ENCODE measurements at places on chromosomes 16 and 17. TPM values are rescaled to one million over a fixed set of nuclear protein-coding genes. Genes with fewer than 3 reads are reported as not detected.

- ATAC-seq: peak; percentile 89
These were observed at the start of gene NT5M for GRCh38 chr17:17303010-17303846. Gene NT5M, plus strand, starts transcription at chr17:17303373. Its CDS starts 178 bp downstream, at chr17:17303551.

DNA sequence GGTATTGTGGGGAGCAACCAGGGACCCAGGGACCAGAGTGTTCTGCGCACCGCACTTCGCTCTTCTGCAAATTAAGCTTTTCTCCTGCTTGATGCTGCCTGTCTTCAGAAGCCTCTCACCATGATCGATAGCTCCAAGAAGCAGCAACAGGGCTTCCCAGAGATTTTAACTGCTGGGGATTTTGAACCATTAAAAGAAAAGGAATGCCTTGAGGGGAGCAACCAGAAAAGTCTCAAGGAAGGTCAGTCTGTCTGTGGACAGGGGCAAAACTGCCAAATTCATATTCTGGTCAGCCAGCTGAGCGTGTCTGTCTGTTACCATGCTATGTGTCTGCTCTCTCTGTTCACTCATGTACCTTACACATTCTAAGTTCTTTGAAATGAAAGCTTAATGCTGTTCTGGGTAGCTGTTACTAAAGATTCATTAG is 115.7 kb downstream of the MRTFB start:
- no peak for ATAC-seq

The ITGB4 gene
- 66.3 TPM for total RNA-seq

GRCh38 chr16:19389246-19389645 is 28.4 kb upstream of the TMC5 start:
- no peak for ATAC-seq

GRCh38 chr17:292531-293382 is 59.9 kb downstream of the RPH3AL start:
- no peak for ATAC-seq

The ANKFN1 gene
- 0.13 TPM for total RNA-seq

GRCh38 chr16:60100371-60100770 is 1366.3 kb upstream of the GOT2 start:
- no peak for ATAC-seq

DNA sequence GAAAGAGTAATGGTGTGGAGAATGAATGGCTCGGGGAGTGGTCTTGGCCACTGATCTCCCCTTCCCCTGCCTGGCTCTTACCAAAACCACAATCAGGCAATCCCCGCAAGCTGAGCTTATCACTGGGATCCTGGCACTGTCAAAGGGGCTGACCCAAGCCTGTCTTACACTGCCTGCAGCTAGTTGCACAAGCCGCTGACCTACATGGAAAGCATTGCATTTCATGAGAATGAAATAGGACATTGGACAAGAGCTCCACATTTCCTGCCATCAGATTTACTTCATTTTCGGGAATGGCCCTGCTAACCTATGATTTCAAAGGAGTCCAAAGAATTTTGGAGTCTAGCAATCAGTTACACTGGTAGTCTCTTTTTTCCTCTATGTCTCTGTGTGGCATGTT is 146.4 kb downstream of the PCTP start:
- ATAC-seq: peak; percentile 85

The GSPT1 gene
- total RNA-seq: 67.1 TPM
